Immature natural killer cell (primary cell): ENCODE measurements at places on chromosomes 13 and 19. TPM values are rescaled to one million over a fixed set of nuclear protein-coding genes. Genes with fewer than 3 reads are reported as not detected.

The ZNF443 gene
- 1.9 TPM for polyA plus RNA-seq

The C19orf18 gene
- not detected for polyA plus RNA-seq

The LYPD5 gene
- polyA plus RNA-seq: not detected

The ZIC2 gene
- not detected for polyA plus RNA-seq

The LYPD4 gene
- not detected for polyA plus RNA-seq

The ZNF492 gene
- not detected for polyA plus RNA-seq

The SIGLEC14 gene
- polyA plus RNA-seq: 0.99 TPM

The ZNF681 gene
- polyA plus RNA-seq: 0.63 TPM

The CPAMD8 gene
- 1.3 TPM for polyA plus RNA-seq

The CASP14 gene
- polyA plus RNA-seq: not detected

The PSG7 gene
- not detected for polyA plus RNA-seq

The SLC6A16 gene
- polyA plus RNA-seq: 9.0 TPM

The CLDND2 gene
- not detected for polyA plus RNA-seq

The ODAD3 gene
- polyA plus RNA-seq: not detected

The ZNF878 gene
- polyA plus RNA-seq: not detected

The GDF15 gene
- polyA plus RNA-seq: not detected

The CGB8 gene
- polyA plus RNA-seq: not detected

The FXYD7 gene
- polyA plus RNA-seq: 2.5 TPM

The CBLC gene
- not detected for polyA plus RNA-seq

The ZNF304 gene
- 2.0 TPM for polyA plus RNA-seq

The YJEFN3 gene
- not detected for polyA plus RNA-seq

The ZNF571 gene
- 4.5 TPM for polyA plus RNA-seq

The TMPRSS9 gene
- polyA plus RNA-seq: not detected

The IGFL1 gene
- polyA plus RNA-seq: not detected

The ZNF69 gene
- 3.3 TPM for polyA plus RNA-seq

The HS6ST3 gene
- polyA plus RNA-seq: not detected

The ZBTB45 gene
- polyA plus RNA-seq: 3.4 TPM

The SMIM44 gene
- polyA plus RNA-seq: not detected

The CFAP97D2 gene
- polyA plus RNA-seq: 0.44 TPM

The TLE6 gene
- polyA plus RNA-seq: 0.34 TPM

The CD79A gene
- 4.1 TPM for polyA plus RNA-seq

The KIR3DL1 gene
- polyA plus RNA-seq: 144 TPM

The MBD3L2 gene
- polyA plus RNA-seq: not detected

The CCDC70 gene
- polyA plus RNA-seq: not detected

The C19orf33 gene
- polyA plus RNA-seq: not detected

The ZNF382 gene
- 1.8 TPM for polyA plus RNA-seq

The TMEM91 gene
- 7.0 TPM for polyA plus RNA-seq

The TLE2 gene
- polyA plus RNA-seq: 1.2 TPM

The PGLYRP2 gene
- polyA plus RNA-seq: 0.17 TPM

The PSG3 gene
- polyA plus RNA-seq: not detected

The KIR2DL1 gene
- polyA plus RNA-seq: 74.6 TPM

The KLK11 gene
- not detected for polyA plus RNA-seq

The ZNF208 gene
- polyA plus RNA-seq: 0.62 TPM

The ZNF557 gene
- polyA plus RNA-seq: 2.4 TPM

The TMEM145 gene
- polyA plus RNA-seq: not detected

The CSNK1G2 gene
- 21.8 TPM for polyA plus RNA-seq

The LSR gene
- 5.3 TPM for polyA plus RNA-seq

The MYO1F gene
- 104 TPM for polyA plus RNA-seq

The CEACAM5 gene
- not detected for polyA plus RNA-seq
